Skeletal muscle cell (primary cell): ENCODE measurements at places on chromosomes 6 and 20.

- peak; percentile 67 for DNase-seq
Measured at GRCh38 chr6:142013287-142013686, 119.4 kb upstream of the GJE1 start.

- DNase-seq = no peak
Measured at GRCh38 chr6:79196912-79197311, 37.6 kb downstream of the HMGN3 start.

DNA sequence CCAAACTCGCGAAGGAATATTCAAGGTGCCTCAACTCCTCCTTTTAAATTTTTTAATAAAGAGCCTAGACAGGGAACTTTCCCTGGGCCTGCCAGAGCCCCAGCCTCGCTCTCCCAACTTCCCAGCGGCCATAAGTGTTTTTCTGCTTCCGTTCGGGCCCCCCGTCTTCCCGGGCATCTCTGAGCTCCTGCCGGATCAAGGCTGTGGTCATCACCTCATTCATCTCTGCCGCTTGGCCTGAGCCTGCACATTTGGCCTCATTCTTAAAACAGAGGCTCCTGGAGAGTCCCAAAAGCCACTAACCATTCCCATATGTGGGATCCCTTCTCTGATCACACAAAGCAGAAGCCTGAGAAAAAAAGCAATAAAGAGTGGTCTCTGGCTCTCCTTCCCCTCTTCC lies 969.1 kb upstream of the DEFB115 start:
- no peak for DNase-seq

GRCh38 chr20:36895036-36895435 lies 19.1 kb downstream of the TLDC2 start:
- no peak for DNase-seq
